Stimulated activated CD4-positive, alpha-beta T cell treated with anti-CD3 and anti-CD28 coated beads, Interleukin-1b, Interleukin-23, amount 100 ng/mL, for 48 hours (primary cell): ENCODE measurements at places on chromosomes 3 and 15.

- DNase-seq, result no peak
These were observed 487.6 kb downstream of the NAALADL2 start for GRCh38 chr3:175346573-175347356.

- no peak for DNase-seq
These were observed 245.4 kb upstream of the TPM1 start for GRCh38 chr15:62797171-62797570.

- DNase-seq, result no peak
These were observed 3.3 kb upstream of the TIPIN start for GRCh38 chr15:66359740-66360139.

DNA sequence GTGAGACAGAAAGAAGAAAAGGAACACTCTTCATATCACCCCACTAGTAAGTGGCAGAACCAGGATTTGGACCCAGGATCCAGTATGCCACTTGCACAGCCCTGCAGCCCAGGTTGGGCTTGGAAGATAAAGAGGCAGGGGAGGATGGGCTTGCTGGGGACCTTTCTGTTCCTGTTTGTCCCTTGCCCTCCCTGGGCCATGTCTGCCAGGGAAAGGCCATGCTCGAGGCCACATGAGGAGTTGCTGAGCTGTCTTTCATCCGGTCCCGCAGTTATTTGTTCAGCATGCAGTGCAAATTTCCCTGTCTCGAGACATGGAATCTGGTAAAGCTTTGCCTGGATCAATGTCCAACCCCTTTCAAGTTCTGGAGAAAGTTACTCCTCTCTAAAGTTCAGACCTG is 116.0 kb upstream of the MRPS22 start:
- no peak for DNase-seq

- DNase-seq, result no peak
These were observed 396.5 kb upstream of the ATP10A start for GRCh38 chr15:26259581-26259980.

DNA sequence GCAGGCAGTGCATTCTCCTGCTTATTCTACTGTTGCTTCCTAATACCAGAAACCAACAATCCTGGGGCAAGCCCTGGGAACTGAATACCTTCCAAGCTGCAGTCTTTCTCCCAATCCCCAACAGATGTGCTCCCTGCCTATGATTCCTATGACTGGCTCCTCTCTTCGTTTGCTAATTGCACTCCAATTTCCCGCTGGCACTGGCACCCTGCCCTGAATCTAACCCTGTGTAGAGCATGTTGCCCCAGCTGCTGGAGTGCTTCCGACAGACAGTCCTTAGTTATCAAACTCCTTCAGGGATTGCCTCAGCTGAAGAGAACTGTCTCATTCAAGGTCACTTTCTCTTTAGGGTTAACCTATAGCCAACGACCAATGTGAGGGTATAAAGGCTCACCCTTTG is 214.1 kb downstream of the NECTIN3 start:
- no peak for DNase-seq

DNA sequence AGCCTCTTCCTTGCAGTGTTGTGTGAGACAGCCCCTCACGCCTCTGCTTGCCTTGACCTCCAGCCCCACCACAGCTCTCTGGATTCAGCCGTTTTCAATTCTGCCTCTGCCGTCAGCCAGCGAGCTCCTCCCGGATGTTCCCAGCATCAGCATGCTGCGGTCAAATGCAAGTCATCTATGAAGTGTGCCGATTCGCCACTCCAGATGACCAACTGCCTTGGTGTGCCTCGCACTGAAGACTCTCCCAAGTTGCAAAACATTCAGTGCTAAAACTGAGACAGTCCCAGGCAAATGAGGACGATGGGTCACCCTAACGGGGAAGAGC is 30.6 kb upstream of the RASA2 start:
- DNase-seq, result no peak

DNA sequence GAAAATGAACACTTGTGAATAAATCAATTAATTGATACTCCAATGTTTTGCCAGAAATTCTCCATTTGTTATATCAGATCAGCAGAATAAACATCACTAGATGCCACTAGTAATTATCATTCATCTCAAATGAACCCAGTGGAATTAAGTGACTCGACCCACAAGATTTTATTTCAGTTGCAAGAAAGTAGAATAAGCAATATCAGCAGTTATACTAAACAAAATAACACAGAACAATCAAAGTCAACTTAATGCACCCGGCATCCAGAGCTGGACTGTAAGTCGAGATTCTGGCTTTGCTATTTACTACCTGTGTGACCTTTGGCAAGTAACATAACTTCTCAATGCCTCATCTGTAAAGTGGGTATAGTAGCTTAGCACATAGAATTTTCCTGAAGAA is 256.5 kb downstream of the MEIS2 start:
- no peak for DNase-seq

DNA sequence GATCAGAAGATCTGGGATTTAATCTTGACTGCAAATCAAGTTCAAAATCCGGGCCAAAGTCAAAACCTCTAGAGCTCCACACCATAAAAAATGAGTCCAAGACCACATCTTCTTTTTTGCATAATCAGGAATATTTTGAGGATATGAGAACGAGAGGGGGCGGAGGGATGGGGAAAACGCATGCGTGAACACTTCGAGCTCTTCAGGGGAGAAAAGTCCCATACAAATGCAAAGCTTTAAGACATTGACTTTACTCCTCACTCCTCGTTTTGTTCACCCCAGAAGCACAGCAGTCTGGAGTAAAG is 68.2 kb downstream of the SUMF1 start:
- DNase-seq, result no peak

DNA sequence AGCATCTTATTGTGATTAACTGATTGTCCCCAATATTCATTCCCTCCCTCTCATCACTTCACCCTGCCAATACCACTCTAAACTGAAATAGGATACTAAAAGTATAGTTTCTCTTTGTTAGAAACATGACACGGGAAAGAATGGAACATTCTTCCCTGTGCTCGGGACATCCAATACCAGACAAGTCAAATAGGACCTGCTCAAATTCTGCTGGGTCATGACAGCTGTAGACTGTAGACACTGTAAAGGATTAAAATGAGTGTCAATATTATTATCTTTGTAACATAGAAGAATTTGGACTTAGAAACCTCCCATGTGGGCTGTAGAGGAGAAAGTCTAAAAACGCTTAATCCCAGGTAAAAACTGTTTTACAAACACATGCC is 315.0 kb upstream of the NR2E3 start:
- DNase-seq, result no peak

DNA sequence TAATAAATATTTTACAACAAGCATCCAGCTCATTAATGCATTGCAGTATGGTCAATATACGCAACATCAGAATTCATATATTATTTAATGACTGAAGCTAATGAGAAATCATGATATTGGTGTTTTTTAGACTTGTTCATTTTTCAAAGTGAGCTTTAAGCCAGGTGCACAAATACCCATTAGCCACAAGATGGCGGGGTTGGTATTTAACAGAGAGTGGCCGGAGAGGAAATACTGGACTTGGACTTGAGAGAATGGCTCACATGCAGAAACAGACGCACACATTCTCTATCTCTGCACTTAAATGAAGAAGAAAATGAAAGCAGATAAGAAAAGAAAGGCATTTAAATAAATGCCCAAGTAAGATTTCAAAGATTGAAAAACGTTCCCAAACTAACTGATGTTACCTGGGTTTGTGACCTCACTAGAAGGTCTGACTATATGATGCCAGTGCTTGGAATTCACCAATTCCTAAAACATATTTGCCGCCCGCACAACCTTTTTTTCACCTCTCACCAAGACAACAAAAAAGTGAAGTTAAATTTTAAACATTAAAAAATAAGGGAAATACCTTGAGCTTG is 21.2 kb upstream of the CRBN start:
- DNase-seq, result no peak

- DNase-seq, result no peak
These were observed 13.4 kb upstream of the TRH start for GRCh38 chr3:129961141-129961541.

DNA sequence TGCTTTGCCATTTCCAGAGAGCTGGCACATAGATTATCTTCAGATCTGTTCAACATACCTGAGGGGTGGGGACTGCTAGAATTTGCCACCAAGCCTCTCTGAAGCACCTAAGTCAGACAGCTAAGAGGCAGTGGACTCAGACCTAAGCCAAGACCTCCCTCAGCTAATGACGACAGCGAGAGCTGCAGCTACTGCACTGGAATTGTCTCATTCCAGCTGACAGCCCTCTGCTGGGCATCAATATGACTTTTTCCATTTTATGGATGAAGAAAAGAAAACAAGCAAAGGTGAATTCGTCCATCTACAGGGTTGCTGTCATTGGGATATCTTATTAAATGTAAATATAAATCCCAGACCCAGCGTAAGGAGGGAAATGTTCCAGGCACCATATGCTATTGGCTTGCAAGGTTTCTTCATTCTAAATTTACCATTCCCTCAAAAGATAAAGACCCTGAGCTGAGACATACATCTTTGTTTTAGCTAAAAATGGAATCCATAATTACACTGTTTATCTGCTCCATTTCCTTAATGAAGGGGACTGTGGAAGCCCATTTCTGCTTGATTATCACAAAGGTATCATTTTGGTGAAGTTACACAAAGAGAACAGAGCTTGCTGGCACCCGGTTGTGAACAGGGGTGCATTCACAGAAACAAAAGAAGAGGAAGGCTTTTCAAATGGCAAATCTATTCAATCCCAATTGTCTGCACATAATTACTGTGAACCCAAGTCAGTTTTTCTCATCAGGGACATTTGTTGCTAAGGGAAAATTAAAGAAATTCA is 85.5 kb upstream of the LRTM1 start:
- DNase-seq, result no peak

GRCh38 chr3:47324278-47324865 is 41.6 kb downstream of the KLHL18 start:
- peak; percentile 35 for DNase-seq

- DNase-seq, result no peak
These were observed 193.5 kb downstream of the C3orf38 start for GRCh38 chr3:88343264-88343663.

GRCh38 chr15:54032066-54032465 is 53.8 kb downstream of the UNC13C start:
- DNase-seq, result no peak

DNA sequence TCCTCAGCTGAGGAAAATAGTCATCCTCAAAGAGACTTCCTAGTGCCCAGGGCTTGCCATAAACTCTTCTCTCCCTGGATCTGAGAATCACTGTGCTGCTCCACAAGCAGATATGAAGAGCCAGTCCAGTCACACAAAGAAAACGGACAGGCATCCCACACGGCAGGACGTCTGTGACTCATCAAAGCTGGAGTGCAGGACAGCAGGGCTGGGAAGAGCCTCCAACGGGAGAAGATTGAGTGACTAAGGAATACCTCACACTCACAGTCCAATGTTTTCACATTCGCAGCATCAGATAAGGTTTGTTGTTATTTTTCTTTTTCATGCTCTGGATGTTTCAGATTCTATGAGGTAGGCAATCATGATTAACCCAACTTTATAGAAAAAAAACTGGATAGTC is 57.8 kb downstream of the NEK10 start:
- no peak for DNase-seq

GRCh38 chr3:66816090-66816761 is 181.9 kb upstream of the KBTBD8 start:
- DNase-seq, result no peak

DNA sequence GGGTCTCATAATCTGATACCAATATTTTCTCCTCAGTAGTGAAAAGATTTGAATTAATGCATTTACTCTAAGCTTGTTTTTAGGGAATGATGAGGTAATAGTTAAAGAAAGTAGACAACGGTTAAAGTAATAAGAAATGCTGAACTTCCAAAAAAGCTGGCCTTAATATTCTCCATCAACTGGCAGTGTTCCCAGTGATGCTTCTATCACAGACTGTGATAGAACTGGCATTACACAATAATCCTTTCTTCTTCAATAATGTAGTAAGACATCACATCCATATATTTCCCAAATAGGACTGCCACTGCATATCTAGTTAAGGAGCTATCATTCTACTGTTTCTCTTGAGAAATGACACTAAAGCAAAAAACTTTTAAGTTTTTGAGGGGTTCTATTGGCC is 188.7 kb downstream of the IL5RA start:
- DNase-seq, result no peak

- no peak for DNase-seq
These were observed 84.0 kb downstream of the STT3B start for GRCh38 chr3:31616711-31617110.

GRCh38 chr15:55247311-55247710 is 42.3 kb downstream of the RAB27A start:
- DNase-seq, result no peak

GRCh38 chr15:88077296-88078020 is 179.1 kb downstream of the NTRK3 start:
- DNase-seq, result no peak

GRCh38 chr3:52835766-52836470 is 1.1 kb upstream of the MUSTN1 start:
- DNase-seq, result no peak

DNA sequence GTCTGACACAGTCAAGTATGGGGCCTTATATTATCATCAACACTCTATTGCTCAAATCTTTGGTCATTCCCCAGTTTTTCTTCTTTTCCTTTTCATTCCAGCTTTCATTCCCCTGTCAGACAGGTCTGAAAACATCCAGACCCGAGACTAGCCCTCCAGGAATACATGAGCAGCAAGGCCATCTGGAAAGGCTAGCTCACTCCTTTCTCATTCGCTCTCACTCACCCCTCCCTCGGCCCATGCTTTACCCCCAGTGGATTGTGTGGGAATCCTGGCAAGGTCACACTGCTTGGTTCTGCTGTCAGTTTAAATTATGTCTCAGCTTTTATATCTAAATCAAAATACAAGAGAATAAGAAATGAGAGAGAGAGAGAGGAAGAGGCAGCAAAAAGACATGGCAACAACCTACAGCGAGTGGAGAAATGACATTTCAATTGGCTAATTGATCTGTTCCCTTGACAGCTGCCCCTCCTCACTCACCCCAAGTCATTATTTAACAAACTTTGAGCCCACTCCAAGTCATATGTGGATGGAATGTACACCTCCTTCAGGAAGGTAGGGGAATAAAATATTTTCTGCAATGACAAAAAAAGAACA is 962.2 kb downstream of the TUSC7 start:
- no peak for DNase-seq

GRCh38 chr3:51618496-51618895 is 52.6 kb upstream of the TEX264 start:
- DNase-seq, result no peak

DNA sequence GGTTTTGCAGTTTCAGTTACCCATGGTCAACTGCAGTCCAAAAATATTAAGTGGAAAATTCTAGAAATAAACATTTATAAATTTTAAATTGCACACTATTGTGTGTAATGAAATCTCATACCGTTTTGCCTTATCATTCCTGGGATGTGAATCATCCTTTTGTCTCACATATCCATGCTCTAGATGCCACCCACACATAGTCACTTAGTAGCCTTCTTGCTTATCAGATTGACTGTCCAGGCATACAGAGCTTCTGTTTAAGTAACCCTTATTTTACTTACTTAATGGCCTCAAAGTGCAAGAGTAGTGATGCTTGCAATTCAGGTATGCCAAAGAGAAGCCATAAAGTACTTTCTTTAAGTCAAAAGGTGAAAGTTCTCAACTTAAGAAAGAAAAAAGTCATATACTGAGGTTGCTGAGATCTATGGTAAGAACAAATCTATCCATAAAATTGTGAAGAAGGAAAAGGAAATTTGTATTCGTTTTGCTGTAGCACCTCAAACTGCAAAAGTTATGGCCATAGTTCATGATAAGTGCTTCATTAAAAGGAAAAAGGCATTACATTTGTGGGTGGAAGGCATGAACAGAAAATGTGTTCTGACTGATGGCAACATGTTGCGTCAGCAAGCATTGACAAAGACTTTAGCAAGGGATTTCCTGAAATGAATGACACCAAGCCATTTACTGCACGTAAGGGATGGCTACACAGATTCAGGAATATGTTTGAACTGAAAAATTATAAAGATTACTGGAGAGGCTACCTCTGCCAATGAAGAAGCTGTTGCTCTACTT is 43.8 kb downstream of the SPATA16 start:
- no peak for DNase-seq
